ENCODE measurements at places on chromosomes 11 and 22. TPM values are rescaled to one million over a fixed set of nuclear protein-coding genes. Genes with fewer than 3 reads are reported as not detected.
A peak's percentile ranks its signal among the peaks of the same experiment; 100 is the strongest.

The DCHS1 gene
- 0.24 TPM for total RNA-seq

The GRM5 gene
- total RNA-seq, result not detected

The IGLL1 gene
- total RNA-seq, result not detected

The KCNJ1 gene
- not detected for total RNA-seq

The FGF4 gene
- total RNA-seq, result not detected

The UCP2 gene
- total RNA-seq, result 821 TPM

- DNase-seq, result no peak
Measured at GRCh38 chr11:126426106-126426505, 70.6 kb downstream of the ST3GAL4 start.

GRCh38 chr22:33038131-33038772 is 19.9 kb downstream of the SYN3 start:
- DNase-seq, result no peak

GRCh38 chr22:29062286-29062821 is 723 bp upstream of the C22orf31 start:
- DNase-seq, result no peak

DNA sequence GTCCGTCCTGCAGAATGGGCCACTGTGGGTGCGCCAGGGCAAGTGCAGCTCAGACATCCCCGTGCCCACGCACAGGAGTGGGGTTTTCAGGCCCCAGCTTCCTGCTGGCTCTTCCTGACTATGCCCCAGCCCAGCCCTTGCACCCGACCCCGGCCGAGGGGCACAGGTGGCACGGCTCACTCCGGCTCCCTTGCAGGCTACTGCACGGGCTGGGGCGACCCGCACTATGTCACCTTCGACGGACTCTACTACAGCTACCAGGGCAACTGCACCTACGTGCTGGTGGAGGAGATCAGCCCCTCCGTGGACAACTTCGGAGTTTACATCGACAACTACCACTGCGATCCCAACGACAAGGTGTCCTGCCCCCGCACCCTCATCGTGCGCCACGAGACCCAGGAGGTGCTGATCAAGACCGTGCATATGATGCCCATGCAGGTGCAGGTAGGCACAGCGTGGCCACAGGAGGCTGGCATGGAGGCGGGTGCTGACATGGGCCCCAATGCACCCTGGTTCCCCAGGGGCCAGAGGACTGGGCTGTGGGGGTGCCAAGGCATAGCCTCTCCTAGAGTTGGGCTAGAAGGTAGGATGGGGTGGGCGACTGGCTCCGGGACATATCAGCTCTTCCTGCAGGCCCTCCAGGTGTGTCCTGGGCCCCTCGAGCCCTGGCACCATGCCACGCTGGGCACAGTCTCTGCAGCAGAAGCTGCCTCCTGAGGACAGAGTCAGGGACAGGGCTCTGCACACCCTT is 27.7 kb downstream of the MUC2 start:
- DNase-seq, result no peak

DNA sequence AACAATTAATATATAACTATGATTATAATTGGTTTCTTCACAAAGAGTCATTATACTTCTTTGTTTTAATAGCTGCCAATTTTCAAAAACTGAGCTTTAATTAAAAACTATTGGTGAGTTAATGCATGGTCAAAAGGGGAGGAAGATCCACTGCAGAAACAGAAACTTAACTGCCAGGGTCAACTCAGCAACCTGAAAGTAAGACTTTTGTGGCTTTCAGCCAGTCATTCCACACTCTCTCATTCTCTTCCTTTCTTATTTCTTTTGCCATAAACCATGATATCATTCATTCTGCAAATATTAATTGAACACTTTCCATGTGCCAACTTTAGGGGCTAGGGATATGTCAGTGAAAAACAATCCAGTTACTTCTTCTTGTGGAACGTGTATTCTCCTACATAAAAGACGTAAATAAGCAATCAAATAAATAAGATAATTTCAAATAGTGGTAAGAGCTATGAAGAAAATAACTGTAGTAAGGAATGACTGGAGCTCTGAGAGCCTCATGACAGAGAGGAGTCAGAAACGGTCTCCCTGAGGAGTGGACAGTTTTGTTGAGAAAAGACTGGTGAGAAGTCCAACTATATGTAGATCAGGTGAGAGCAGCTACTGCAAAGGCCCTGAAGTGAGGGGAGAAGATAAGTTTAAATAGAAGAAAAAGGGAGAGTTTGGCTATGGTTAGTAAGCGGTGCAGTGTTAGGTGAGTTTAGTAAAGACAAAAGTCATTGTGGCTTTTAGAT is 130.5 kb downstream of the GRIA4 start:
- DNase-seq, result no peak

- no peak for DNase-seq
Measured at GRCh38 chr11:3094223-3094824, 37.1 kb upstream of the CARS1 start.

DNA sequence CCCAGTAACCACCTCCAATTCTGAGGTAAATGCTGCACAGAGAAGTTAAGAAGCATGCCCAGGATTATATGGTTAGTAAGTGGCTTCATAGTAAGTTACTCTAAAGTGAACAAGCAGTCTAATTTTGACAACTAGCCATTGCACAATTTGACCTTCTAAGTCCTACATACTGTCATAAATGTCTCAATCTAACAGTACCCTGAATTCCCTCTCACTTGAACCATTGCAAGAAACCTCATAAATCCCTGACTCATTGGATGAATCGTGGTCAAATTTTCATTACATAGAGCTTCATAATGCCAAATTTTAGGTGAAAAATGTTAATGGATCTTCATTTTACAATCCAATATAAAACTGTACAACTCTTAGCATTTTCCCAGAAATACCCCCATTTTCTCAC is 217.3 kb upstream of the GRIA4 start:
- DNase-seq, result no peak

DNA sequence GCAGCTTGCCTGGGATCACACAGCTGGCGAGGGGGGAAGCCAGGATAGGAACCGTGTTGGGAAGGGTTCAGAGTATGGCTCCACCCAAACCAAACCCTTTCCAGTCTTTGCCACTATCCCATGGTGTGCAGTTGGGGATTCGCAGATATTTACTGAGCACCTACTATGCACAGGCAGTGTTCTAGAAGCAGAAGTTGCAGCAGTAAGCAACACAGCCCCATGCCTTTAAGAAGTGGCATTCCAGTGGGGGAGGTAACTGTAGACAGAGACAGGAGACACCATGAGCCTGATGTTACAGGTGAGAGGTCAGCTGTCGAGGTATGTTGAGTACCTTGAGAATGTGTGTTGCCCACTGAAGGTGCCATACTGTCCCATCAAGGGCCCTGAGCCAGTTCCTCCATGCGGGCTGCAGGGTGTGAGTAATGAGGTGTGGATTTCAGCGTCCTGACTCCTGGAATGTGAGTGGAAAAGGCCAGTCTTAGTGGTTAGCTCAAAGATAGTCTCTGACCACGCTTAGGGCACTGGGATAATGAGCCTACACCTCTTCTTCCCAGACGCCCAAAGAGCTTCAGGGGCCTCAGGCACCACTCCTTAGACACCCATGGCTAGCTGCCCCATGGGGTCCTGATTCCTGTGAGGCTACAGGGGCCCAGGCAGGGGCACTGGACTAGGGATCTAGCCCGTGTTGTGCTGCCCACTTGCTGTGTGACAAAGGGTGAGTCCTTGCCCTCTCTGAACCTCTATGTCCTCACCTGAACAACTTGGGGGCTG is 71.8 kb upstream of the TP53I11 start:
- no peak for DNase-seq

- no peak for DNase-seq
Measured at GRCh38 chr11:67544616-67545242, 21.5 kb upstream of the CABP2 start.

DNA sequence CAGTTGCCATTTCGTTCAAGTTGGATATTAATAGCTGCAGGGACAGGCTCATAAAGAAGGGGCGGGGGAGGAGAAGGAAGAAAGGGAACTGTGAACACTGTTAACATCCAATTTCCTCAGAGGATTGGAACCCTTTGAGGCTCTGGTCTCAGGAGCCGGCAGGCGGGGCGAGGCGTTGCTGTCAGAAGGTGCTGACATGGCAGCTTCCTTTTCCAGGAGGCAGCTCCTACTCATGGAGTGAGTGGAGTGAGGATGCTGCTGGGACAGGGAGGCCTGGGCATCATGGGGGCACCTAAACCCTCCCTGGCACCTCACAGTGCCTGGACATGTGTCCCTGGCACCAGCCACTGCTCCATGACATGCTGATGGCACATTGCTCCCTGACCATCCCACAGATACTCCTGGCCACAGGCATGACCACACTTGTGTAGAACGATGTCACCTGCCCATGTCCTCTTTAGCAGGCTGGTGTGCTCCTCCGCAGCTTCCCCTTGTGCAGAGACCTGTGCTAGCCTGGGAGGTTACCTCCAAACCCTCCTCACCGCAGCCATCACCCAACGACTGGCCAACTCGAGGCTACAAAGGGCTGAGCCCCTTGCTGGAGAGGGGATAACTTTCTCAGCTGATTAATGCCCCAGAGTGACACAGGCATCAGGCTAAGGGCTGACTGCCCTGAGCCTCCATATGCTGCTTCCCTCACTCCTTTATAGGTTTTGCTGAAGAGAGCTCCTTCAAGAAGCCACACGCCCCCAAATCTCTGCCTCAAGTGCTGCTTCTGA is 79.6 kb upstream of the NECTIN1 start:
- DNase-seq, result no peak

- peak; percentile 62 for DNase-seq
Measured at GRCh38 chr22:26679003-26679629, 21.7 kb downstream of the MIAT start.

GRCh38 chr11:76491644-76492043 is 46.8 kb downstream of the EMSY start:
- DNase-seq, result no peak

- DNase-seq, result no peak
Measured at GRCh38 chr22:27460591-27461347, 340.8 kb downstream of the MN1 start.

Measured in activated T-helper 1 cell treated with anti-CD3 and anti-CD28 coated beads, Interleukin-12 subunit alpha, Interleukin-12 subunit beta, Interleukin-2, Interleukin-4 antibody, amounts not matched to agents 30 ng/mL and 10 ng/mL and 1 ng/mL, durations not matched to agents 14 hours and 24 hours and 36 hours (primary cell).